ENCODE measurements at places on chromosomes 7 and 10.
A peak's percentile ranks its signal among the peaks of the same experiment; 100 is the strongest.

DNA sequence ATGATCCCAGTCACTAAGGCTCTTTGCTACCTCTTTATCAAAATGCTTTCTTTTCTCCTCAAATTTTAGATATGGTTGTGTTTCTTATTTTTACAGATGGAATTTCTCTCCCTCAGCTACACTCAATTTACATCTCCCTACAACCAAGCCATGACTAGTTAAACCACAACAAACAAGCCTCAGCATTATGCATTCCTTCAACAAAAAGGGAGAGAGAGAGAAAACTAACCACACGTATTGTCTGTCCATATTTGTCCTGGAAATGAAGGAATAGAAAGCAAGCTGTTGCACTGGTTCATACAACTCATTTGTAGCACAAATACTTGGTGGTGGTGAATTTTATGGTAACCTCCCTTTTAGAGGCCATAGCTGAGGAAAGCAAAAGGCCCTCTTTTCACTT is 286.4 kb downstream of the AHR start:
- DNase-seq = no peak
- H3K27me3 ChIP-seq = peaks cover 18% of the 10 kb centered on the region
- peaks cover 2% of the 10 kb centered on the region for H3K4me1 ChIP-seq
- H3K36me3 ChIP-seq = no peaks in the 10 kb centered on the region

DNA sequence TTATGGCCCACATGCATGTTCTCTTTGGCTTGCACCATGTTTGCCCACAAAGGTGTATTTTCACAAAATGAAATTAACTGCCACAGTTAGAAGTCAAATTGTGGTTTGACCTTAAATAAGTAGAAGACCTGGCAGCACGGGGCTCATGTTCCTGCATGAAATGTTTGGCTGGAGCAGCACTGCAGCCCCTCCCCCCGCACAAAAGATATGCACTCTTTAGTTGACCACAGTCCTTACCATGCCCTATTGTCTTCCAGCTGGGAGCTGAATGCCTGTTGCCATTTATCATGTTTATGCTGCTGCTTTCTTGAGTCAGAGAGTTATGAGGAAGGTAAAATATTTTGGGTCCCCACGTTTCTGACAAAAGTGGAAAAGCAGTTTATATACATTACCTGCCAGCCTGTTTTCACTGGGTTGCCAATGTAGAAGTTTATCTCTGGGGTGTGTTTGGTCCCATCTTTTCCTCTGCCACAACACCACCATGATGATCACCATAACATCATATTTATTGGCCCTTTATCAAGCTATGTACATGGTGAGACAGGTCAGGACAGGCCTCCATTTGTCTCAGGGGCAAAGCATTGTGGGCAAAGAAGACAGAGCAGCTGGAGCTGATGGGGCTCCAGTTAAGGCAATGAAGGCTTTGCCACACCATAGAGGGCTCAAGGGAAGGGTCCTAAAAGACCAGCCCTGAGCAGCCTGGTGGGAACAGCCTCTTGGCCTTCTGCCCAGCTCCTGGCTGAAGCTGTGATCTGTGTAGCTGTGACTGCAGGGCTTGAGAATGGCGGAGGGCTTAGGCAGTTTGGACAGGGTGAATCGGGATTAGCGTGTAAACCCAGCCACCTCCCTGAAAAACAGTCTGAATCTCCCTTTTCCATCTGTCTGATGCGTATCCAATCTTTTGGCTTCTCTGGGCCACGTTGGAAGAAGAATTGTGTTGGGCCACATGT is 5.4 kb downstream of the PRF1 start:
- H3K4me3 ChIP-seq = no peak overlapping the region
- no peak for DNase-seq
- peaks cover 30% of the 10 kb centered on the region for H3K4me1 ChIP-seq
- peaks cover 11% of the 10 kb centered on the region for H3K27me3 ChIP-seq
- no peak overlapping the region for H3K27ac ChIP-seq
- peaks cover 8% of the 10 kb centered on the region for H3K36me3 ChIP-seq

DNA sequence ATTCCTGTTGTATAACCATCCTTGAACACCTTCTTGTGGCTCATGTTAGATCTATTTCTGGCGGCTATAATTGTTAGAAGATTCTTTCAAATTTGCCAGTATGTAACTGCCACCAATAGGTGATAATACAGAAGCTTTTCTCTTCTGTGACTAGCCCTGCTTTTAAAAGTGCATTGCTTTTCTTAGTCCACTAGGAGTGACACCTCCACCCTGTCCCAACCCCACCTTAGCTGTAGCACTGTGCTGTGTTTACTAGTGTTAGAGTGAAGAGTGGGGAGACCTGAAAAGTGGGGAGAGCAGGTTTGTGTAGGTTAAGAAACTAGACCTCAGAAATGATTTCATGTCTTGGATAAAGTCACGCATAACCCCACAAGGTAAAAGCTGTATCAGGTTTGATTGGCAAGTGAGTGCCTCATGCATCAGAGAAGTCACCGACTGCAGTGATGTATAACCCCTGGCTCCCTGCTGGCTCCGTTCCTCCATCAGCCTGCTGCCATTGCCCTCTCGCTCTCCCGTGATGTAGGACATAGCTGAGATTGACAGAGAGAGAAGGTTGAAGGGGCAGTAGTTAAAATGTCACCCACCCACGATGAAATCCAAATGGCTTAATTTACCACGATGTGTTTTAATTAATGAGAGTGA is 12.5 kb downstream of the NPVF start:
- no peak for DNase-seq
- no peak overlapping the region for H3K27ac ChIP-seq
- H3K4me3 ChIP-seq = no peak overlapping the region
- no peaks in the 10 kb centered on the region for H3K36me3 ChIP-seq
- peaks cover 39% of the 10 kb centered on the region for H3K27me3 ChIP-seq
- H3K4me1 ChIP-seq = peaks cover 2% of the 10 kb centered on the region

DNA sequence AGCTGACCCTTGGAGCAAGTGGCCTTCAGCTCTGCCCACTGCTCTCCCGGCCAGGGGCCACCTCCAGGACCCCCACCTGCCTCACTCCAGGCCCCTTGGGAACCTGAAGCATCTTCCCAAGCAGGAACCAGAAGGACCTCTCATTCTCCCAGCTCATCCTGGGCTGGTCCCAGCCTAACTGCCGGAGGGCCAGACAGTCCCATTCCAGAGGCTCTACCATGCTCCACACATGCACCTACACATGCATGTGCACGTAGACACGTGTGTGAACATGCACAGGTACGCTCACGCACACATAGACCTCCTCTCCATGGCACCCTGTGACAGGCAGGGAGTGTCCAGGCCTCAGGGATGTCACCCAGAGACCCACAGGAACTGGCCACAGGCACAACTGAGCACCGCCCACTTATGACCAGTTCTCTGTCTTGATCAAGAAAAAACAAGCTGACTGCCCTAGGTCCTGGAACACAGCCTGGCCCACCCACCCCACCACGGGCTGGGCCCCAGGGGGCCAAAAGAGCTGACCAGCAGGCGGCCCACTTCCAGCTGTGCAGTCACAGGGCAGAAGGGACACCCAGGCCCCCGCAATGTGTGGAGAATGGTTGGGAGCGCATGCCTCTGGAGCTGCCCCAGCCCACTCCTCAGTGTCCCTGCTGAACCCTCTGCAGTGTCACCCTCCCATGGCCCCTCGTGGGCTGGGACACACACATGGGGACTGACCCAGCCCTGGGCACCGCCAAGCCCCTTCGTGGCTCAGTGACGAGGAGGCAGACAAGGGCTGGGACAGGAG is 43.4 kb downstream of the CAMK2B start:
- no peaks in the 10 kb centered on the region for H3K4me1 ChIP-seq
- DNase-seq = peak; percentile 3
- H3K36me3 ChIP-seq = no peaks in the 10 kb centered on the region
- peaks cover 7% of the 10 kb centered on the region for H3K27me3 ChIP-seq

GRCh38 chr7:143975617-143976016 is 21.0 kb downstream of the OR2F1 start:
- no peaks in the 10 kb centered on the region for H3K4me1 ChIP-seq
- peaks cover 32% of the 10 kb centered on the region for H3K27me3 ChIP-seq
- no peak for DNase-seq
- no peak overlapping the region for H3K4me3 ChIP-seq
- H3K27ac ChIP-seq = no peak overlapping the region

- H3K4me3 ChIP-seq = no peak overlapping the region
- no peak overlapping the region for H3K27ac ChIP-seq
- H3K36me3 ChIP-seq = no peaks in the 10 kb centered on the region
- H3K27me3 ChIP-seq = peaks cover 18% of the 10 kb centered on the region
- DNase-seq = no peak
Measured at GRCh38 chr10:58950618-58951017, 225.8 kb upstream of the PHYHIPL start.

DNA sequence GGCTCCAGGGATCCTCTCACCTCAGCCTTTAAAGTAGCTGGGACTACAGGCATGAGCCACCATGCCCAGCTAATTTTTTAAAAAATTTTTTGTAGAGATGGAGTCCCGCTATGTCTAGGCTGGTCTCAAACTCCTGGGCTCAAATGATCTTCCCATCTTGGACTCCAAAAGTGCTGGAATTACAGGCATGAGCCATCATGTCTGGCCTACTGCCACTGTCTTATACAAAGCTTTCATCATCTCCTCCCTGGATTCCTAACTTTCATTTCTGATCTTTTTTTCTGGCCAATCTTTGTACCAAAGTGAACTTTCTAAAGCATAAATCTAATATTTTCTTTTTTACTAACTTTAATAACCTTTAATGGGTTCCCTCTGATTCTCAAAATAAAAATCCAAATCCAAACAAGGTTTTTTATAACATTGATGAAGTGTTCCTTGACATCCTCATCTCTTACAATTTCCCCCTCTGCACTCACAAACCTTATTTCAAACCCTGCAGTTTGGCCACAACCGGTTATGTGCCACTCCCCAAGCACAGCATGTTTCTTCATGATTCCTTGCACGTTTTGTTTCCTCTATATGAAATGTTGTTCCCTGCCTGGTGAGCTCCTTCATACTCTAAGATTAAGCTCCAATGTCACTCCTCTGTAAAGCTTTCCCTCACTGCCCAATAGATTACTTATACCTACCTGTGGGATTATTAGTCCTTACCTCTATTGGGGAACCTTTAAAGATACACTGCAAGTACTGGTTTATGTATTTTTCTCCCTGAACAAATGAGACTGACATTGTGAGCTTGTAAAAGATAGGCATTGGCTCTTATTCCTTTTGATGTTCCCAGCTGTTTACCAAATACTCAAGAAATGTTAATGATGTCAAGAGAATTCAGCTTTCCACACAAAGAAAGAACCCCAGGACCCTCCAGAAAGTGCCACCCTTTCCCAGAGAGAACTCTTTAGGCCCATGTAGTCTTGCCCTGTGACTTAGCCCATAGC is 101.7 kb downstream of the HOXA1 start:
- H3K36me3 ChIP-seq = no peaks in the 10 kb centered on the region
- H3K4me3 ChIP-seq = no peak overlapping the region
- no peaks in the 10 kb centered on the region for H3K4me1 ChIP-seq
- no peak overlapping the region for H3K27ac ChIP-seq
- no peak for DNase-seq
- peaks cover 5% of the 10 kb centered on the region for H3K27me3 ChIP-seq

DNA sequence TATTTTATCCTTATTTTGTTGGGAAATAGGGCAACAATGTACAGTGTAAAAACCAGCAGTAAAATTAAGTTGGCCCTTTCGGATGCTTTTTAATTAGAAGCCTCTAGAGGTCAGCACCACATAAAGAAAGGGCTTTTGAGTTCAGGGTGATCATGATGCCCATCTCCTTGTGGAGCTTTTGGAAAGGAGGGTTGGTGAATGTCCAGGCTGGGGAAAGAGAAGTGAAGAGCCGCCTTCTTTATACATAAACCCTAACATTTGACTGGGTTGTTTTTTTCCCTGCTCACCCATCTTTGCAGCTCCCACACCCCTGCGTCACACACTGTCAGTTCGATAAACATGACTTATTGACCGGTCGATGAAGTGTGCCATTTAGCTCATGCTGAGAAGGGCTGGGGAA is 29.8 kb downstream of the MTURN start:
- no peak for DNase-seq
- peaks cover 22% of the 10 kb centered on the region for H3K4me1 ChIP-seq
- H3K27ac ChIP-seq = peak overlapping the region; percentile 57
- peaks cover 8% of the 10 kb centered on the region for H3K27me3 ChIP-seq
- H3K4me3 ChIP-seq = no peak overlapping the region
- H3K36me3 ChIP-seq = peaks cover 7% of the 10 kb centered on the region

DNA sequence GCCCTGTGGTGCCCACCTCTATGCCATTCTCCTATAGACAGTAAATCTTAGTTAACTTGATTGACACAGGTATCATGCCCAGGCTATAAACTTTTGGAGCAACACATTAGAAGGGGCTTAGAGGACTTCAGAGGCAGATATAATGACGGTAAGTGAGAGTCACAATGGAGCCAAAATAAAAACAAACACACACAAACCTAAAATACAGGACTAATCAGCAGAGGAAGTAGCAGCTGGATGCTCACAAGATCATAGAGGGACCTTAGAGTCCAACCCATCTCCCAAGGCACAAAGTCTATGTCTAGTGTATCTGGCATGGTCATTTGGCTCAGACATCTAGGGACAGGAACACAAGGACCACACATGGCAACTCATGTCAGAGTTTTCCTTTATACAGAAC is 12.3 kb downstream of the SLC13A4 start:
- H3K4me3 ChIP-seq = no peak overlapping the region
- peaks cover 34% of the 10 kb centered on the region for H3K27me3 ChIP-seq
- no peaks in the 10 kb centered on the region for H3K4me1 ChIP-seq

- peaks cover 10% of the 10 kb centered on the region for H3K36me3 ChIP-seq
- peaks cover 8% of the 10 kb centered on the region for H3K4me1 ChIP-seq
- no peak overlapping the region for H3K4me3 ChIP-seq
- no peak overlapping the region for H3K27ac ChIP-seq
- DNase-seq = no peak
- H3K27me3 ChIP-seq = no peaks in the 10 kb centered on the region
Measured at GRCh38 chr10:16497911-16498310, 23.8 kb downstream of the C1QL3 start.

DNA sequence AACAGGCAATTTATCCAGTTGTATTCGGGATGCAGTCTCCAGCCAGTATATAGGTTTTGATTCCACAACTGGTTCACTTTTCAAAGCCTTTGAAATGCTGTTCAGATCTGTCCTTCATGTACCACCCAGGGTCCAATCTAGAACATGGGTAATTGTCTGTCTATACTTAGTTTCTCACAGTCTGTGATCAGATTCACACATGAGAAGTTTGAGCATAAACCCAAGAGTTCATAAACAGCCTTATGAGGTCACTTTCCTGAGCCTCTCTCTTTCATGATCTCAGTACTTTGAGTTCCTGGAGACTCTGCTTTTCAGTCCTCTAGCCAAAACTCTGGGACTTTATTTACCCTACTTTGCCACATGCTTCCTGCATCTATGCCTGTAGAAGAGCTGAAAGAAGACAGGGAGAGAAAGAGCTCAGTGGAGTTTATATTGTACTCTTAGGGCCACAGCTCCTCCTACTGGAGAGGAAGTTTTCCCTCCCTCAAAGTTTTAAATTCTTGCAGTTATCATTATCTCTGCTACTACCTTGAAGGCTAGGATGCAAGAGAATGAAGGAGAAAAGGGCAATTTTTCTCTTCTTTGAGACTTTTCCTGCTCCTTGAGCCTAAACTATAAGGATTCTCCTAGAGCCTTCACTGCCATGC is 172.0 kb downstream of the ZEB1 start:
- no peaks in the 10 kb centered on the region for H3K27me3 ChIP-seq
- no peaks in the 10 kb centered on the region for H3K4me1 ChIP-seq
- no peak overlapping the region for H3K4me3 ChIP-seq
- no peak for DNase-seq

GRCh38 chr10:72173262-72173618 is 42.6 kb upstream of the ANAPC16 start:
- H3K27ac ChIP-seq = no peak overlapping the region
- no peaks in the 10 kb centered on the region for H3K27me3 ChIP-seq
- H3K4me3 ChIP-seq = no peak overlapping the region
- DNase-seq = no peak
- H3K4me1 ChIP-seq = peaks cover 9% of the 10 kb centered on the region

All from T-helper 17 cell (primary cell).